SK-N-SH (cell line): ENCODE measurements at places on chromosomes 7 and 10.

DNA sequence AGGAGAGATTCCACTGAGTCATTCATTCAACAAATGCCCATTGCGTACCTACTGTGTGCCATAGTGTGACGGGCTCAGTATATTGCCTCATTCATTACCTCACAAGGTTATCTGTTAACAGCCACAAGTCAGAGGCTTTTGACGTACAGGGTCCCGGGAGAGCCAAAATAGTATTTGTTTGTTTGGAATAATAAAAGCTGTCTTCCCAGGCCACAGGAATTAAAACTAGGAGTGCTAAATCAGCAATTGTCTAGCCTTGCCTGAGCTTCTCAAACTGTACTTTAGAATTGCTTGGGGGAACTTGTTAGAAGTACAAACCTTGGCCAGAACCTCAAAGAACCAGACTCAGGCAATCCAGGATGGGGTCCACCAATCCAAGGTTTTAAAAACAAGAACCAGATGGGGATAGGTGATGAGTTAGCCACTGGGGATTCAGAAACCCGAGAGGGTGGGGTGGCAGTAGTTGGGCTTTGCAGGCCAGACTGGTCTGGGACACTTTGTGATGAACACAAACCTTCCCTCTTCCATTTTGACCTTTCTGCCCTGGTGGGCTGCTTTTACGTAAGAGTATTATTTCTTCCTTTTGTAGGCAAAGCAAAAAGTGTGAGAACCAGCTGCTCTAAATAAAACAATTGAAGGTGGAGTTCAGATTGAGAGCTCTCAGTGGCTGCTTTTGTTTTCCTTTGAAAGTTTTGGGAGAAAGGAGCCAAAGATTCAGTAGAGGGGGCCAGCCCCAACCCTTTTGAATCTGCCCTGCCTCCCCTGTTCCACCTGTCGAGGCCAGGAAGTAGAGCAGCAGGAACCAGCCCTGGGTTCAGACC, 113.0 kb upstream of the ANLN start:
- no peak overlapping the region for H3K27ac ChIP-seq
- DNase-seq, result no peak
- H3K27me3 ChIP-seq, result no peaks in the 10 kb centered on the region
- no peak overlapping the region for H3K4me3 ChIP-seq
- peaks cover 24% of the 10 kb centered on the region for H3K4me1 ChIP-seq

DNA sequence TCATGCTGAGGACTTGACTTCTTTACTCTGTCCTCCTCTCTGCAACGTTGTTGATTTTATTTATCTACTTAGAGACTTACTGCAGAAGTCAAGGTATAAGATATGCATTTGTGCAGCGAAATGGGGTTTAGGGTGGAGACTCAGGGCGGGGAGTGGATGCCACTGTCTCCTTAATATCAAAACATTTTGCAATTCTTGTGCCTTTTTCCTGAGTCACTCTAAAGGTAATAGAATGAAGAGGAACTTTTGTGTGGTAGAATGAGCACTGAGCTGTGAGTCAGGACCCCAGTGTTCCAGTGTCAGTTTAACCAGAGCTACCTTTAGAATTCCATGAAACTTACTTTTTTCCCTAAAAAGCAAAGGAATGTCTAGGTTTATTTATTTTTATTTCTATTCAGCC, 78.2 kb downstream of the VTI1A start:
- H3K27me3 ChIP-seq, result no peaks in the 10 kb centered on the region
- H3K4me1 ChIP-seq, result no peaks in the 10 kb centered on the region; the same call in none of the 2 replicates
- DNase-seq, result no peak
- H3K27ac ChIP-seq, result no peak overlapping the region

DNA sequence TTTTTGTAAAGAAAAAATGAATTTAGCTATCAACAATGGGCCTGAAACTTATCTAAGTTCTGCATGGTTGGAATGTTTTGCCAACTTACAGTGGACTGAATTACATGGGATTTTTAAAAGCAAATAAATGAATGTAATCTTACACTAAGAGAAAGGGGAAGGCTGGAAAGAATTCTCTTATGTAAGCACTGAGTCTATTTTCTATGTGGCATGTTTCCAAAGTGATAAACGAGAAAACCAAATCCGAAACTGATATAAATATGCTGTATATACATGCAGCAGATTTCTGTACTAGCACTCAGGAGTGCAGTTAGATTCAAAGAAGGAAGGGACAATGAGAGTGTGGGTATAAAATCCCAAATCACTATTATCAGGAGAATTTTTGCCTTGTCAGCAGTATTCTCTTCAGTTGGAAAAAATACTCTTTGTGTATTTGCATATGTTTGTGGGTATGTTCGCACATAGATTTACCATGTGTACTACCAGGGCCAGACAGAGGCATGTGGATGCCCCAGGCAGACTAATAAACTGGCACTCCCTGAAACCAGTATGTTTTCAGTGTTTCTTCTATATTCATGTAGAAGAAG, 334.3 kb upstream of the SEMA3D start:
- no peak overlapping the region for H3K27ac ChIP-seq
- peaks cover 9% of the 10 kb centered on the region; the same call in 1 of the 2 replicates for H3K4me1 ChIP-seq
- H3K4me3 ChIP-seq, result no peak overlapping the region
- no peaks in the 10 kb centered on the region for H3K27me3 ChIP-seq
- DNase-seq, result no peak
- no peaks in the 10 kb centered on the region for H3K36me3 ChIP-seq

- H3K4me3 ChIP-seq, result peak within 1 kb of the TSS; percentile 87
- peaks cover 21% of the 10 kb centered on the region for H3K36me3 ChIP-seq
- H3K27me3 ChIP-seq, result no peaks in the 10 kb centered on the region
- peak; percentile 100 for DNase-seq
- peak within 1 kb of the TSS; percentile 88 for H3K27ac ChIP-seq
Measured at GRCh38 chr7:73718905-73719805, at the start of gene STX1A. TSS of gene STX1A (minus strand) at chr7:73719669. CDS start at chr7:73719631, 38 bp downstream.

DNA sequence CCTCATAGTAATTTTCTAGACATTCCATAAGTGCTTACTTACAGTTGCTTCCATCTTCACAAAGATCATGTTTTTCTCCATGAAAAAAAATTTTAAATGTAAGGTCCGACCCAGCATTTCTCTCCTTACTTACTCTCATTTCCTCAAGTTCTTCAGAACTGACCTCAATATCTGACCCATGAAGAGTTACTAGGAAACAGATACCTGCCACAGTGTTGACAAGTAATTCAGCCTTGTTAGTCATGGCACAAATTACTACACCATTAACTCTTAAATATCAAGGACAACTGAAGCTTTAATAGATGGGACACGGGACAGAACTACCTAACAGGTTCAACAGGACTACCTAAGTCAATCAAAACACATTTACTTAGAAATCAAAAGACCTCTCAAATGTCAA, 316.2 kb downstream of the POM121L12 start:
- H3K36me3 ChIP-seq, result no peaks in the 10 kb centered on the region
- H3K4me3 ChIP-seq, result no peak overlapping the region
- no peaks in the 10 kb centered on the region for H3K27me3 ChIP-seq
- no peak for DNase-seq

DNA sequence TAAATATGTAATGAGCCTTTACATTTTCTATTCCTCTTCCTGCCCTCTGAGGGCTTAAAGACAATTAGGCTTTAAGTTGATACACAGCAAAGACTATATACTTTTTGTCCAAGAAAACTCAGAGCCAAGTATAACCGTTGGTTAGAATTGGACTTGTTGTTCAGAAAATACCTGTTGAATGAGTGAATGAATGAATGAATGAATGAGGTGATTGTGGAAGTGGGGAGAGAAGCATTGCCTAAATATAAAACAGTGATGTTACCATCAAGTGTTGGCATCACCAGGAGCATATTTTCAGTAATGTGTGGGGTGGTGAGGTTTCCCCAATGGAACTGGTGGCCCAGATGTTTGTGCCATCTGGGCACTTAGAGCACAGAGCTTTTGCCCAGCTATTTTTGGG, 106.9 kb downstream of the AOAH start:
- no peak overlapping the region for H3K27ac ChIP-seq
- H3K36me3 ChIP-seq, result no peaks in the 10 kb centered on the region
- peaks cover 3% of the 10 kb centered on the region; the same call in 1 of the 2 replicates for H3K27me3 ChIP-seq
- H3K4me1 ChIP-seq, result no peaks in the 10 kb centered on the region

- H3K27ac ChIP-seq, result no peak overlapping the region
- no peaks in the 10 kb centered on the region for H3K27me3 ChIP-seq
- no peak overlapping the region for H3K4me3 ChIP-seq
- no peak for DNase-seq
Measured at GRCh38 chr7:92674379-92674778, 84.2 kb upstream of the FAM133B start.

DNA sequence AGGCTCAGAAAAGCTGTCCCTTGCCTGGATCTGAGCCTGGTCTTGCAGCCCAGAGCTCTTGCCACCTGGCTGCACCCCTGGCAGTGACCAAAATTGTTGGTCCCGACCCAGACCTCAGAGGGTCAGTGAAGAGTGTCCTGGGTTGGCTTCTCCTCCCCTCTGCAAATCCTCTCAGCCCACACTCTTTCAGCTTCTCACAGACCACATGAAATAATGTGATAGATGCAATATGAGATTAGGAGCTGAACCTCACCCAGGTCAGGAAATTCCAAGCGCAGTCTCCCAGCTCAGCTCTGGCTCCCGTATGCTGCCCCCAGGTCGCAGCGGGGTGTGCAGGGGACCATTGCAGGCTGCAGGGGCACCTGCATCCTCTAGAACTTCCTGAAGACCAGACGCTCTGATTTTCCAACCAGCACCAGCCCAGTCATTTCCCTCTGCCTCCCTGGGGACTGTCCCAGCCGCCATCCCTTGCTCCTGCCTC, 19.6 kb upstream of the RET start:
- DNase-seq, result peak; percentile 41
- no peaks in the 10 kb centered on the region for H3K4me1 ChIP-seq
- H3K27me3 ChIP-seq, result no peaks in the 10 kb centered on the region
- no peak overlapping the region for H3K4me3 ChIP-seq
- no peaks in the 10 kb centered on the region for H3K36me3 ChIP-seq

- H3K4me1 ChIP-seq, result no peaks in the 10 kb centered on the region
- no peaks in the 10 kb centered on the region for H3K36me3 ChIP-seq
- no peak overlapping the region for H3K27ac ChIP-seq
- H3K4me3 ChIP-seq, result no peak overlapping the region
- H3K27me3 ChIP-seq, result peaks cover 9% of the 10 kb centered on the region; the same call in 1 of the 2 replicates
Measured at GRCh38 chr7:48388911-48389310, 217.7 kb downstream of the ABCA13 start.

GRCh38 chr7:131235489-131236317, 92.0 kb upstream of the MKLN1 start:
- no peaks in the 10 kb centered on the region for H3K27me3 ChIP-seq
- no peaks in the 10 kb centered on the region for H3K36me3 ChIP-seq
- DNase-seq, result peak; percentile 79
- H3K27ac ChIP-seq, result peak overlapping the region; percentile 74
- H3K4me1 ChIP-seq, result peaks cover 32% of the 10 kb centered on the region

DNA sequence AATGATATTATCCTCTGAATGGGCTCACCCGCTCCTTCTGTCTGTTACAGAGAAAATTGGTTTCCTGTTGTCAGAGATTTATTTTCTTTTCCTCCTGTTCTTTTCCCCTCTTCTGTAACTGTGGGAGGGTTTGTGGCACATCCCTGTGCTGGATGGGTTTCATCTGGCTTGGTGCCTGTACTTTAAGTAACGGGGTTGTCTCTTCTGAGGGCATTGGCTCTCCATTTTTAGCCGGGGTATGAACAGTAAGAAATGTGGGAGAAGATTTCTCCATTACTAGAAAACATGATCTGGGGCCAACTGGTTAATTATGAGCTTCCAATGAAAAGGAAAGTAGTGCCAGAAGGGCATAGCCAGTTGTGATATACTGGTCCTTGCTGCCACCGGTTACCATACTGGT, 142.6 kb downstream of the SND1 start:
- no peak overlapping the region for H3K4me3 ChIP-seq
- no peak overlapping the region for H3K27ac ChIP-seq
- H3K27me3 ChIP-seq, result no peaks in the 10 kb centered on the region
- no peaks in the 10 kb centered on the region for H3K36me3 ChIP-seq
- no peak for DNase-seq

- H3K4me3 ChIP-seq, result no peak overlapping the region
- H3K27me3 ChIP-seq, result no peaks in the 10 kb centered on the region
- no peak for DNase-seq
- H3K4me1 ChIP-seq, result no peaks in the 10 kb centered on the region
- no peak overlapping the region for H3K27ac ChIP-seq
- no peaks in the 10 kb centered on the region for H3K36me3 ChIP-seq
Measured at GRCh38 chr10:128163701-128164100, 37.5 kb upstream of the MKI67 start.

- no peak overlapping the region for H3K4me3 ChIP-seq
- no peaks in the 10 kb centered on the region for H3K4me1 ChIP-seq
- no peak for DNase-seq
- H3K27me3 ChIP-seq, result no peaks in the 10 kb centered on the region
- H3K36me3 ChIP-seq, result no peaks in the 10 kb centered on the region
Measured at GRCh38 chr7:129264534-129264933, 39.7 kb downstream of the AHCYL2 start.

DNA sequence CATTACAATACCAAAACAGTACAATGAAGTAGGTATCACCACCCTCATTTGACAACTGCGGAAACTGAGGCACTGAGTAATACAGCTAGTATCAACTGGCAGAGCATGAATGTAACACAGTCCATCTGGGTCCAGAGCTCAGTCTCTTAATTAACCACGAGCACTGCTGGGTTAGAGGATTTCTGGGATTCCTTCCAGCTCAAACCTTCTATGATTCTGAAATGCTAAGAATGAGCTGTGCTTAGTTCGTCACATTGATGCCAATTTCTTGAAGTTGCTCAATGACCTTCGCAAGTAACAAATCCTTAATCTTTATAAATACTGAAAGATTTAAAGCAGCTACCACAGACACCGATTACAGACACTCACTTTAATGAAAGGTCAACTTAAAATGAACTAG, 62.5 kb downstream of the SGMS1 start:
- H3K27ac ChIP-seq, result peak overlapping the region; percentile 72
- H3K4me1 ChIP-seq, result peaks cover 27% of the 10 kb centered on the region; the same call in 1 of the 2 replicates
- DNase-seq, result no peak
- no peak overlapping the region for H3K4me3 ChIP-seq
- no peaks in the 10 kb centered on the region for H3K27me3 ChIP-seq
- no peaks in the 10 kb centered on the region for H3K36me3 ChIP-seq

GRCh38 chr10:123409426-123409825, 255.2 kb downstream of the BUB3 start:
- DNase-seq, result no peak
- H3K4me3 ChIP-seq, result no peak overlapping the region
- H3K4me1 ChIP-seq, result no peaks in the 10 kb centered on the region
- H3K27ac ChIP-seq, result no peak overlapping the region
- no peaks in the 10 kb centered on the region for H3K36me3 ChIP-seq
- no peaks in the 10 kb centered on the region for H3K27me3 ChIP-seq

GRCh38 chr7:4880218-4880617, 3.3 kb downstream of the RADIL start:
- peak; percentile 43 for DNase-seq
- peak overlapping the region; percentile 18; the same call in 1 of the 2 replicates for H3K27ac ChIP-seq
- no peak overlapping the region for H3K4me3 ChIP-seq
- peaks cover 3% of the 10 kb centered on the region; the same call in 1 of the 2 replicates for H3K36me3 ChIP-seq

- no peak overlapping the region for H3K4me3 ChIP-seq
- no peak overlapping the region for H3K27ac ChIP-seq
- DNase-seq, result no peak
- no peaks in the 10 kb centered on the region for H3K36me3 ChIP-seq
Measured at GRCh38 chr7:72016574-72016973, 395.6 kb downstream of the CALN1 start.
